Right cardiac atrium (tissue), 5 donors: ENCODE measurements at places on chromosomes 1 and 21. TPM values are rescaled to one million over a fixed set of nuclear protein-coding genes. Genes with fewer than 3 reads are reported as not detected.

Gene OR2G6
- polyA plus RNA-seq: not detected

DNA sequence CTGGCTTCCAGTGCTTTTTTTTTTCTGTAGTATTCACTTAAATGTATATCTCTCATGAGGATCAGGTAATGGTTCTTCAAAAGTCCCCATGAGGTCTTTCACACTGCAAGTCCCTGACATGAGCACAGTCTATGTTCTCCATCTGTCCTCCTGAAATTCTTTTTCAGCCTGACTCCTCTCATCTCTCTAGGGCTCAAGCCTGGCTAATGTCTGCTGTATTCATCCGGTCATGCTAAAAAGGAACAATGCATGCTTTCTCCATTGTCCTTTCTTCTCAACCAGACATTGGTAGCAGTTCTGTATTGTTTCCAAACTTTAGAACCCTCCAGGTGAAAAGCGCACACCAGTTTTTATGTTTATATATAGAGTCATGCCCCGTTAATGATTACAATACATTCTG, 368.3 kb upstream of the OLFM3 start:
- no peak for DNase-seq

- DNase-seq: no peak
Measured at GRCh38 chr1:225577241-225577640, 75.7 kb downstream of the ENAH start.

GRCh38 chr1:236011641-236012040, 53.2 kb downstream of the NID1 start:
- no peak for DNase-seq

- peak; percentile 57 for DNase-seq
Measured at GRCh38 chr1:16128338-16128741, 27.5 kb downstream of the EPHA2 start.

Gene NBPF19
- 2.9 TPM for polyA plus RNA-seq

GRCh38 chr1:37998913-37999429, 6.3 kb downstream of the FHL3 start:
- DNase-seq: no peak

DNA sequence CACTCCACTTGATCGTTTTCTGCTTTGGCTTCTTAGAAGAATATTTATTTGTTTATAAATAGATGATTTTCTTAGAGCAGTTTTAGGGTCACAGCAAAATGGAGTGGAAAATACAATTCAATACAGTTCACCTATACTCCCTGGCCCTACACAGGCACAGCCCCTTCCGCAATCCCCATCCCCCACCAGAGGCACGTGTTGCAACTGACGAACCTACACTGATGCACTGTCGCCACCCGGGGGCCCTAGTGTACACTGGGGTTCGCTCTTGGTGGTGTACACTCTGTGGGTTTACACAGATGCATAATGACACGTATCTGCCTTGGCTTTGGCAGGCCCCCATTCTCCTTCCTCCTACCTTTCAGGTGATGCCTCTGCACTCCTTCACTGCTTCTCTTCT, 8.0 kb downstream of the ECHDC2 start:
- DNase-seq: no peak

Gene CNN3
- polyA plus RNA-seq: 61.2 TPM

GRCh38 chr1:40745176-40745575, 38.4 kb upstream of the KCNQ4 start:
- DNase-seq: no peak

Gene HSD11B1
- polyA plus RNA-seq: 1.5 TPM

GRCh38 chr1:186626356-186626932, 53.8 kb downstream of the PTGS2 start:
- DNase-seq: no peak

- no peak for DNase-seq
Measured at GRCh38 chr1:235867903-235868469, 1.3 kb upstream of the LYST start.

- DNase-seq: no peak
Measured at GRCh38 chr1:92536211-92536979, 49.7 kb upstream of the GFI1 start.

DNA sequence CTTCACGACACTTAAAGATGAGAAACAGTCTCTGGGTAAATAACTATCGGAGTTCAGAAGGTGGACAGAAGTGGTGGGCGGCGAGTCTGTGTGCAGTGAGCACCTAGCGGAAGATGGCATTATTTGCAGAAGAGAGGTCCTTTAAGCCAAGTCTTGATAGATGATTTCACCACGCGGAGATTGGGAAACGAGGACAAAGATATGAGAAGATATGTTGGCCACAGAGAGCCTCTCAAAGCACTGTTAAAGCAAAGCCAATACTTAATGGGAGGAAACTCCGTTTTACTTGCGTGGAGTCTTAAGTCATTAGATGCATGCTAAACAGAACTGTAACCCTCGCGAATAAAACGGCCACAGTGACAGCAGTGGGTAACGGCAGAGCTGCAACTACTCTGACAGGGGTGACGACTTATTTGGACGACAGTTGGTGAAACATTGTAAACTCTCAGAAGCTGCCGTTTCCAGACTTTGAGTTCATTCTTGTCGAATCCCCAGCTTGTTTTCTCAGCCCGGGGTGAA, 577 bp upstream of the CEP350 start:
- no peak for DNase-seq

DNA sequence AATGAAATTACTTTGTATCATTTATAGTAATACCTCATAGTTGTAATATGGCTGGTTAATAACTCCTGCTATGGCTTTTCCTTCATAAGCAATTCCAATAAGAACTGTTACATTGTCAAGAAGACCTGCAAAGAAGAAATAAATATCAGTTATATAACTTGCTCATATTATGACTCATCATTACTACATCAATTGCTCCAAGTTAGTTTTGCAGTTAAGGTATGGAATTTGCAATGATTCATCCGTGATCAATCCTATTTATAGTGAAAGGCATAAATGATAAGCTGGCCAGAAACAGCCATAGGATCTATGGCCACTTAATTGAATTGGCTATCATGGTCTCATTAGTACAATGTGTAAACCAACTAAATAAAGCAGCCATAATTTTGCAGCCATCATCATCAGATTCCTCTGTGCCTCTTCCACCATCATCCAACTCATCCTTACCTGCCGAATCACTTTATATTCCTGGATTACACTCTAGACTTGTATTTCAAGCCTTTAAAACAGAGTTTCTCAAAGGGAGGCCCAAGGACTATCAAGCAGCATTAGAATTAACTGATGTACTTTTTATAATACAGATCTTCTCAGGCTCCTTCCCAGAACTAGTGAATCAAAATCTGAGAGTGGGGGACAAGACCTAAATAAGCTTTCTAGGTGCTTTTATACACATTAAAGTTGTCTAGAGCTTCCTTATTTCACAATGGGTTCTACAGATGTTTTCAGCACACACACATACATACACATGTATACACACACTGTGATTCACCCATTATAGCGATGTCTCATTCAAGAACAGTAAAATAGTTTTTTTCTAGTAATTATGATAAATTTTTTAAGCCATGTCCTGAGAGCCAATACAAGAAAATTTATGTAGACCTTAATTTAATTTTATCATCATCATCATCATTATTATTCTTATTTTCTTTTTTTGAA, 21.2 kb upstream of the EPRS1 start:
- DNase-seq: no peak

DNA sequence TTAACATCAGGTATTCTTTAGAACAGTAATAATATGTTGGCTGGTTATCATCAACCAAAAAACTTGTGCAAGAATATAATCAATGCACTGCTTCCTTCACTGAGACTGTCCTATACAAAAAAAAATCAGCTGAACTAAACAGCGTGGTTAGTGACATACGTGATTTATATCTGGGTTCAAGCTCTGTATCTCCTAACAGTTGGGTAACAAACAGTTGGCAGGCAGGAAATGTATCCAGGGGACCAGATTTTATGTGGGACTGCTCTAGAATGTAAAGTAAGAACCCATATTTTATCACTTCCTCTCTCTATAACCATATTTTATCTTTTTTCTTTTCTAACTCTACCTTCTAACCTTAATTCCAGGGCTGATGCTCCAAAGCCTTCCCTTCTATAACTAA, 8.0 kb downstream of the ACBD6 start:
- DNase-seq: no peak

DNA sequence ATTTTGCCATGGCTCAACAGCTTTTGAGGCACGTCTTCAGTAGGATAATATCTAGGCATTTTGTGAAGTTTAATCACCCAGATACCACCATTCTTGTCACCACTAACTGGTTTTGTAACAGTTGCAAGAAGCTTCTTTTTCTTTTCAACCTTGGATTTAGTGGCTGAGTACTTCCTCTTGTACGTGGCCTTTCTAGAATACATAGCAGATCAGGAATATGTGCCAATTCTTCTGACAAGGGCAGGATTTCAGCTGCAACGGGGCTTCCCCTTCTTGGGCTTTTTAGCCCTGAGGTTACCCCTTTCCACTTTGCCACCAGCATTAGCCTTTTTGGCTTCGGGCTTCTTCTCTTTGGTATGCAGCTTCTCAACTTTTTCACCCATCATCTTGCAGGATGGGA, 79.3 kb upstream of the WARS2 start:
- no peak for DNase-seq

Gene BTBD8
- polyA plus RNA-seq: 1.5 TPM

DNA sequence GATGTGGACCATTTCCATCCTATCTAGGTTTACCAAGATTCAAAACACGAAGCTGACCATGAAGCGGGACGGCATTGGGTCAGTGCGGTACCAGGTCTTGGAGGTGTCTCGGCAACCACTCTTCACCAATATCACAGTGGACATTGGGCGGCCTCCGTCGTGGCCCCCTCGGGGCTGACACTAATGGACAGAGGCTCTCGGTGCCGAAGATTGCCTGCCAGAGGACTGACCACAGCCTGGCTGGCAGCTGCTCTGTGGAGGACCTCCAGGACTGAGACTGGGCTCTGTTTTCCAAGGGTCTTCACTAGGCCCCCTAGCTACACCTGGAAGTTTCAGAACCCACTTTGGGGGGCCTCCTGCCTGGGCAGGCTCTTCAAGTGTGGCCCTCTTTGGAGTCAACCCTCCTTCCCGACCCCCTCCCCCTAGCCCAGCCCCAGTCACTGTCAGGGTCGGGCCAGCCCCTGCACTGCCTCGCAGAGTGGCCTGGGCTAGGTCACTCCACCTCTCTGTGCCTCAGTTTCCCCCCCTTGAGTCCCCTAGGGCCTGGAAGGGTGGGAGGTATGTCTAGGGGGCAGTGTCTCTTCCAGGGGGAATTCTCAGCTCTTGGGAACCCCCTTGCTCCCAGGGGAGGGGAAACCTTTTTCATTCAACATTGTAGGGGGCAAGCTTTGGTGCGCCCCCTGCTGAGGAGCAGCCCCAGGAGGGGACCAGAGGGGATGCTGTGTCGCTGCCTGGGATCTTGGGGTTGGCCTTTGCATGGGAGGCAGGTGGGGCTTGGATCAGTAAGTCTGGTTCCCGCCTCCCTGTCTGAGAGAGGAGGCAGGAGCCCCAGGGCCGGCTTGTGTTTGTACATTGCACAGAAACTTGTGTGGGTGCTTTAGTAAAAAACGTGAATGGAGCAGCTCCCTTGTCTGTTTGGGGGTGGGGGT, 864 bp upstream of the CCDC24 start:
- DNase-seq: peak; percentile 53

DNA sequence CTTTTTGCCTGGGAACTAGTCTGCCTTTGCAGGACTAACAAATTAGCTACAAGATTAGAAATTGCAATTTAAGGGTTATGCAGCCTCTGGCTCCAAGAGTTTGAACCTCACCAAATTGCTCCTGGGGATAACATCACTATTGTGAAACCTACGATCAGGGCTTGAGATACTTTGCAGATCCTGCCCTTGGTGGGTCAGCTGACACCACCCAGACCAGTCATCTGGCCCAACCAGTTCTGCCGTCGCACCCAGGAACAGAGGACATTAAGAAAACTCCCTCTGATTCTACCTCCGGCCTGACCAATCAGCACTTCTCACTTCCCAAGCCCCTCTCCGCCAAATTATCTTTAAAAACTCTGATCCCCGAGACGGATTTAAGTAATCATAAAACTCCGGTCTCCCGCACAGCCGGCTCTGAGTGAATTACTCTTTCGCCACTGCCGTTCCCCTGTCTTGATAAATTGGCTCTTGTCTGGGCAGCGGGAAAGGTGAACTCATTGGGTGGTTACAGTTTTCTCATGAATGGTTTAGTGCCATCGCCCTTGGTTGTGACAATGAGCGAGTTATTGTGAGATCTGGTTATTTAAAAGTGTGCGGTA, 32.9 kb upstream of the B3GALT5 start:
- DNase-seq: no peak

Gene SLC45A1
- polyA plus RNA-seq: 2.5 TPM

Gene F13B
- polyA plus RNA-seq: not detected

GRCh38 chr1:222772996-222773379, 36.0 kb downstream of the FAM177B start:
- DNase-seq: no peak

- DNase-seq: peak; percentile 70
Measured at GRCh38 chr1:66350001-66350547, 183.9 kb upstream of the SGIP1 start.

- peak; percentile 93 for DNase-seq
Measured at GRCh38 chr1:117671781-117672501, 66.1 kb downstream of the TENT5C start.

- peak; percentile 86 for DNase-seq
Measured at GRCh38 chr1:22704440-22705067, 6.1 kb upstream of the EPHB2 start.

DNA sequence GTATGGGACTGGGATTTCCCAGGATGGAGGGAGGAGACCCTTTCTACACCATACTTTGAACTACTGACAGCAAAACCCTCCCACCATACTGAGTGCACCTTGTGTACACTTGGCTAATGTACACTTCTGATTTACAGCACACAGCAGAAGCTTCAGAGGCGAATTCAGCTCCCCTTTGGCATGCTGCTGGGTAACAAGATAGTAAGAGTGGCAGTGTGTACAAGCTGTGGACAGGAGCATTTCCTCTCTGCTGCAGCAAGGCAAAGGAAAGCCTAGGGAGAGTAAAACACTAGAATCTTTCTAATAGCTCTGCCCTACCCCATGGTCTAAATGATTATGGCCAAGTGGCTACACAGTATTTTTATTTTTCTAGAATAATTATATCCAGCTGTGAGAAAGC, 83.9 kb upstream of the ARTN start:
- no peak for DNase-seq

DNA sequence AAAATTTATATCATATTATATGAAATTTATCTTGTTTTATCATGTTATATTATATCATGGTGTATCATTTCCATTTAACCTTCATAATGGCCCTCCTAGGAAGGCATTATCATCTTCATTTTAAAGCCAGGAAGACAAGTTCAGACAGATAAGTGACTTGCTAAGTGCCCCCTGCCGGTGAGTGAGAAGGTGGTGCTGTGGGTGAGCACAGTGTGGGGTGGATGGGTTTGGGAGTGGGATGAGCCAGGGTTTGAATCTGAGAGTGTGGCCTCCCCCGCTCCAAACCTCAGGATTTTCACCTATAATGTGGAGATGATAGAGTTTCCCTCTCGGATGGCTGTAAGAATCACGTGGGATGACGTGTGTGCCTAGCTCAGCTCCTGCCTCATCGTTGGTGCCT, 108.7 kb upstream of the IGSF21 start:
- DNase-seq: no peak

- DNase-seq: no peak
Measured at GRCh38 chr1:154736841-154737240, 128.9 kb upstream of the ADAR start.

GRCh38 chr1:90336552-90337324, 341.8 kb downstream of the ZNF326 start:
- no peak for DNase-seq

GRCh38 chr1:241531195-241532161, 700 bp upstream of the KMO start:
- no peak for DNase-seq

Gene OR6N1
- polyA plus RNA-seq: not detected
